ENCODE measurements at places on chromosomes 13 and 19.

- no peak for DNase-seq
Measured at GRCh38 chr13:48151363-48152161, 56.7 kb upstream of the MED4 start.

DNA sequence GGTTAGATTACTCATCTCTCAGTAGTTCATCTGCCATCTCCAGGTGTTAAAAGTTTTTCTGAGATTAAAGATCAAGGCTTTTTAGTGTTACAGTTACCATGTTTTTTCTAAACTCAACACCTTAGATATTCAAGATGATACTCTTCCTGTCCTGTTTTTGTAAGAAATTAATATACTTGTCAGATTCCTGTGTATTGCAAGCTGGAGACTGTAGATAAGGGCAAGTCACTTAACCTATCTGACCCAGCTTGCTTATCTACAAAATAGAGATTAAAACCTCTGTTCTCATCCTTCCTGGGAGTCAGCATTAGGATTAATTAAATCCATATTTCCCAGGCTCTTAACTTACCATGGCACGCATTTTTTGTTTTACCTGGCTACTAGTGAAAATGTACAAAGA, 25.2 kb downstream of the SUGT1 start:
- no peak for DNase-seq

DNA sequence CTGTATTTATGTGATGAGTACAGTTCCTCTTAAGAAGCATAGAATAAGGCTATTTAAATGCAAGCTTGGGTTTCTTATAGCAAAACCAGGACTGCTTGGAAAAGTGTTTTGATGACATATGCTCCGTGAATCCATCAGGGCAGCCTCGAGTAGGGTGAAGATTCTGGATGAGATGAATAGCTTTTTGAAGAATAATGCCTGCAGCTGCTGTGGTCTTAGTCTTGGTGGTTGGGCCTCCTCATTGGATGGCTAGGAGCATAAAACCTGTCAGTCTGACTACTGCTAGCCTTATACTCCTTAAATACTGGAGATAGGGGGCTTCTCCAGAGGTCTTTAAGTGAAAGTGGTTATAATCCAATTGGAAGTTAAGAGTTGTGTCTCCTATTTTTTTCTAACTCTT, 704.3 kb downstream of the FGF9 start:
- no peak for DNase-seq

GRCh38 chr13:97434397-97435201, 630 bp downstream of the RAP2A start:
- DNase-seq = no peak

GRCh38 chr19:9166846-9167245, 11.9 kb upstream of the OR7D2 start:
- no peak for DNase-seq

- DNase-seq = no peak
Measured at GRCh38 chr13:39729156-39729555, 73.7 kb downstream of the COG6 start.
